Midbrain (tissue), 1 donor: ENCODE measurements at places on chromosomes 16 and 17.

DNA sequence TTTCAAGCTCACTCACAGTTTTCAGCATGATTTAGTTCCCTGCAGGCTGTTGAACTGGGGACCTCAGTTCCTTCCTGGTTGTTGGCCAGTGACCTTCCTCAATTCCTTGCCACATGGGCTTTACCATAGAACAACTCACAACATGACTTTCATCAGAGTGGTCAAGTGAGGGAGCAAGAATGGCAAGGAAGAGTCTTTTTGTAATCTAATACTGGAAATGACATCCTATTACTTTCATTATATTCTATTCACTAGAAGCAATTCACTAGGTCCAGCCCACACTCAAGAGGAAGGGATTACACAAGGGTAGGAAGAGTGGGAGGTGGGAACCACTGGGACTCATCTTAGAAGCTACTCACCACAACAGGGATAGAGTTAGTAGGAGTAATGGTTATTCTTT is 57.6 kb downstream of the SYT17 start:
- no peak for DNase-seq

- peak; percentile 48 for DNase-seq
These were observed 975 bp downstream of the CFAP20 start for GRCh38 chr16:58128181-58128631.

- no peak for DNase-seq
These were observed 17.8 kb downstream of the NAGPA start for GRCh38 chr16:5015887-5016286.

GRCh38 chr17:32627239-32627996 is 140.6 kb downstream of the CDK5R1 start:
- peak; percentile 77 for DNase-seq

GRCh38 chr16:10391339-10391738 is 5.5 kb downstream of the ATF7IP2 start:
- no peak for DNase-seq

- peak; percentile 31 for DNase-seq
These were observed 138.2 kb upstream of the COX10 start for GRCh38 chr17:13931111-13931526.

DNA sequence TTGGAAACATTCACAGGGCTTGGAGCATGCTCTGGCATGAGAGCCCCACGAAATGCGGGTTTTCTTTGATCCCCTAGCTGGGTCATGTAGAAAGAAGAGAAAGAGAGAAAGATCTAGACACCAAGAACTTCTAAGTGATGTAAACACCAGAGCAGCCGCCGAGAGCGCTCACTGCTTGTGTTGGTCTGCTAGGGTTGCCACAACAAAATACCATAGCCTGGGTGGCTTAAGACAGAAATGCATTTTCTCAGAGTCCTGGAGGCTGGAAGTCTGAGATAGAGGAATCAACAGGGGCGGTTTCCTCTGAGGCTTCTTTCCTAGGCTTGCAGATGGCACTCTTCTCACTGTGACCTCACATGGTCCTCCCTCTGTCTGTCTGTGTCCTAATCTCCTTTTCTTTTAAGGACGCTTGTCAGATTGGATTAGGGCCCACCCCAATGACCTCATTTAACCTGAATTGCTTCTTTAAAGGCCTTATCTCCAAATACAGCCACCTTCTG is 139.5 kb downstream of the CYLD start:
- no peak for DNase-seq

GRCh38 chr17:29659155-29659554 is 36.4 kb upstream of the CORO6 start:
- no peak for DNase-seq

DNA sequence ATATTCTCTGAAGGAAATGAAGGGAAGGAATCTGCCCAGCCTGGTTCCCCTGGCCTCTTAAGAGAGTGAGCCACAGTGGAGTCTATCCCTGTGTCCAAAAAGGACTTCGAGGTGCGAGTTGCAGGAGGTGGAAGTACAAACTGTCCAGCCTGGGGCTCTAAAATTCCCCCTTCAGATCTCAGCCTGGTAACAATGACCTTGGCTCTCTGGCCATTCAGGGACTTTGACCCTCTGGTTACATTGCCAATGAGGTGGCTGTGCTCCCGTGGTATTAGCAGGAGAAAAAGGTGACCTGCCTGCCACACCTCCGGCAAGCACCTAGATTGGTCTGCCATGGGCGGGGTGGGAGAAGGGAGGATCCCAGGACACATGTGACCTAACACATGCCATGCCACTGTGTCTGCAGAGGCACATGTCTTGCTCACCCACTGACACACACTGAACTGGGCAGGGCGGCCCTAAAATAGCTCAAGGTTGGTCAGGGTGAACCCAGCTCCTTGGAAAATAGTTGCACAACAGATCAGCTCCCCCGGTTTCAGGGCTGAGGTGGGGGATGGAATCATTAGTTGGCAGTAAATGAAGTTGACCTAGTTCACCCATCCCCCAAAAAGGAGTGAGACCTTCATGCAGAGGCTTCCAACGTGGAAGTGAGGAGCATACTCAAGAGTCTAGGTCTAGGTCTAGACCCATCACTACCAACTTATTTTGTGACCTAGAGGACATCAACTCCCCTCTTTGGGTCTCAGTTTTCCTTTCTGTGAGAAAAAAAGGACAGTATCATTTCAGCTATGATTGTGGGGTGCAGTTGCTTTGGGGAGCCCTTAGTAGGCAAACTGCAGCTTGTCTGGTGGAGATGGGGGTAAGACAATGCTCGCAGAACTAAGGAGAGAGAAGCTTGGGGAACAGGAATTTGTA is 2.2 kb downstream of the NR1D1 start:
- no peak for DNase-seq

DNA sequence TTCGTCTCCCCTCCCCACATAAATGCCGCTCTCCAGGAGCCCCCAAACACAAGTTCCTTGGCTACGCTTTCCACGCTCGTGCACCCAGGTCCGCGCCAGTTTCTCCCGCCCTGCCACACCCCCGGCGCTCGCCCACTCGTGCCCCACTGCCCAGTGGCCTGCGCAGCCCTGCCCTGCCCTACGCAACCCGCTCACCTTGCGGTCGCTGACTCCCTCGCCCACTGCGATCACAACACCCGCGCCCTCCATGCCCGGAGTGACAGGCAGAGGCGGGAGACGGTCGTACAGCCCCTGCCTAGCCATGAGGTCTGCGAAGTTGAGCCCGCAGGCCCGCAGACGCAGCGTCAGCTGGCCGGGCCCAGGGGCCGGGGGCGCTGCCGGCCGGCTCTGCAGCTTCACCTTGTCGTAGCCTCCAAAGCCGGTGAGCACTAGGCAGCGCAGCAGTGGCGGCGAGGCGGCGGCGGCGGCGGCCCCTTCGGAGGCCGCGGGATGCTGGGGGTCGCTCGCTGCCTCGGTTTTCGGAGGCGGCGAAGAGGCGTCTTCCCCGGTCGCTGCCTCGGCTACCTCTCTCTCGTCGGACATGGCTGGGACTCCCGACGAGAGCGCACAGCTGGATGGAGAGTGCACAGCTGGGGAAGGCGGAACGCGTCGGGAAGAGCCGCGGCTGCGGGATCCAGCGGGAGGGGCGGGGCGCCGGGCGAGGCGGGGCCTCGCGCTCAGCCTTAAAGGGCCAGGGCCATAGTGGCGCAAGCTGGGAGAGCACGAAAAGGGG is at the start of gene VAT1:
TSS of gene VAT1 (minus strand) at position 645 of the 772 bp plus-strand sequence. CDS start at position 582, 63 bp downstream.
- DNase-seq: peak; percentile 69

DNA sequence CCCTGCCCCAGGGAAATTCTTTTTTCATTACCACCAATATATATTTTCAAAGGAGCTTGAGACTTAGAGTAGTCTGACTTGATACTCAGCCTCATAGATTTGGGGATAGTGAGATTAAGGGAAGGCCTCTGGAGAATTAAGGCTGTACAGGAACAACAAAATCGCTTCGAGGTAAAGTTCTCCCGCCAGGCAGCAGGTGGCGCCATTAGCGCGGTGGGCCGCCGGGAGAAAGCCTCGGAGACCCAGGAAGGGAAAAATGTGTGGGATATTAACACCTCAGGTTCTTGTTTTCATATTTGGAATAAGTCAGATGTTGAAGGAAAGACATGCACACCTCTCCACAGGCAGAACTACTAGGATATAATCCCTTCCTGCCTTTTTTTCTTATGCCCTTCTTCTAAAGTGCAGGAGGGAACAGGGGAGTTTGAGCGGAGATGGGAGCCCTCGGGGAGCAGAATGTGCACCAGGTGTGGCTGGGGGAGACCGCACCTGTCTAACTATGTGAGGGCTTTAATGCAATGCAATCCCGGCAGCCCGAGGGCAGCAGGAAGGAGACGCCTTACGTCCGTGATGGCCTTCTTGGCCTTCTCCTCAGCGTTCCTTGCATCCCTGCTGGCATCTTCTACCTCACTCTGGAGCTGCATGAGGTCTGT is 25.9 kb downstream of the MYH3 start:
- DNase-seq: peak; percentile 4

DNA sequence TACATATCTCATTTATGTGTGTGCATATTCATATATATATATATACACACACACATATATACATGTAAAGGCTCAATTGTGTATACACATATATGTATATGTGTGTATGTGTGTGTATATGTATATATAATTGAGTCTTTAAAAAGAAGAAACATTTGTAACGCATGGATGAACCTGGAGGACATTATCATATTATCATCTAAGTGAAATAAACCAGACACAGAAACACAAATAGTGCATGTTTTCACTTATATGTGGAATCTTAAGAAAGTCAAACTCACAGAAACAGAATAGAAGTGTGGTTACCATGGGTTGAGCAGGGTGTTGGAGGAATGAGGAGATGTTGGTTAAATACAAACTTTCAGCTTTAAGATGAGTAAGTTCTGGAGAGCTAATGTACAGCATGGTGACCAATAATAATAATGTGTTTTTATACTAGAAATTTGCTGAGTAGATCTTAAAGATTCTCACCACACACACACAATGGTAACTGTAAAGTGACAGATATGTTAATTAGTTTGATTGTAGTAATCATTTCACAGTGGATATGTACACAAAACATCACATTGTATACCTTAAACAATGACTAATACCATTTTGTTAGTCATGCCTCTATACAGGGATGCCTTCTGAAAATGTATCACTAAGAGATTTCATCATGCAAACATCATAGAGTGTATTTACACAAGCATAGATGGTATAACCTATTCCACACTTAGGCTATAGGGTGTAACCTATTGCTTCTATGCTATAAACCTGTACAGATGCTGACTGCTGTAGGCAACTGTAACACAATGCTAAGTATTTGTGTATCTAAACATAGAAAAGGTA is 132.6 kb upstream of the CACNG5 start:
- no peak for DNase-seq

GRCh38 chr16:86946396-86946795 is 368.0 kb downstream of the FOXL1 start:
- no peak for DNase-seq

GRCh38 chr17:17877529-17878358 is 41.0 kb upstream of the SREBF1 start:
- DNase-seq: peak; percentile 48

DNA sequence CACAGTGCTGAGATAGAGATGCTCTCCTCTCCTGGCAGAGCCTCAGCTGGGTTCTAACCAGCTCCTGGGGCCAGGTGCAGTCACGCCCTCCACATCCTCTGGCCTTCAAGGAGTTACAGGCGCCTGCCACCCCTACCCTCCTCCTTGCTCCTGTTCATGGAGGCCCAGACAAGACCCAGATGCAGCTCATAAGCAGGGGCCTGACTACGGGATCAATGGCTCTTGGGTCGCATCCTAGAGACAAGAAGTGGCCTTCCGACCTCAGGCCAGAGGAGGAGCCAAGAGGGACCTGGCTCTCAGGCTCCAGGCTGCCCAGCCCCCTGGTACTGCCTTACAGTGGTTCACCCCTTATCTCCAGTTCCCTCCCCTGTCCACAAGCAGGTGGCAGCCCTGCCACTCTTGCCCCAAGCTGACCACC is 23.0 kb downstream of the ARHGAP27 start:
- no peak for DNase-seq

DNA sequence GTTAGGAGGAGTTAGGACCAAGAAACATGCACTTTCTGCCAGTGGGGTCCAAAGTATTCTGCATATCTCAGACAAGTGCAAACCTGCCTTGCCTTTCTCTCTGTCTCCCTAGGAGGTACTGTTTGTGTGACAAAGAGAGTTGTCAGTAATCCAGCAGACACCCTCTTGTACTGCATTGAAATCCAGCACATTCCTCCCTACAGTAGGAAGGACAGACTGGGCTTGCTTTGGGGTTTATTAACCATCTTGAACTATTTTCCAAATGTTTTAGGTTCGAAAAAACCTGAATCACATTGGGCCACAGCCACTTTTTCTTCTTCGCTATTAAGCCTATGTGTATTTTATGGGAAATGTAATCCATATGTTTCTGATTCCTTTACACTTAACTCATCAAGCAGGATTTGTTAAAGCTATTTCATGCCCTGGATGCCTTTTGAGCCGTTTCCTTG is 204.2 kb upstream of the KCNJ16 start:
- DNase-seq: no peak

DNA sequence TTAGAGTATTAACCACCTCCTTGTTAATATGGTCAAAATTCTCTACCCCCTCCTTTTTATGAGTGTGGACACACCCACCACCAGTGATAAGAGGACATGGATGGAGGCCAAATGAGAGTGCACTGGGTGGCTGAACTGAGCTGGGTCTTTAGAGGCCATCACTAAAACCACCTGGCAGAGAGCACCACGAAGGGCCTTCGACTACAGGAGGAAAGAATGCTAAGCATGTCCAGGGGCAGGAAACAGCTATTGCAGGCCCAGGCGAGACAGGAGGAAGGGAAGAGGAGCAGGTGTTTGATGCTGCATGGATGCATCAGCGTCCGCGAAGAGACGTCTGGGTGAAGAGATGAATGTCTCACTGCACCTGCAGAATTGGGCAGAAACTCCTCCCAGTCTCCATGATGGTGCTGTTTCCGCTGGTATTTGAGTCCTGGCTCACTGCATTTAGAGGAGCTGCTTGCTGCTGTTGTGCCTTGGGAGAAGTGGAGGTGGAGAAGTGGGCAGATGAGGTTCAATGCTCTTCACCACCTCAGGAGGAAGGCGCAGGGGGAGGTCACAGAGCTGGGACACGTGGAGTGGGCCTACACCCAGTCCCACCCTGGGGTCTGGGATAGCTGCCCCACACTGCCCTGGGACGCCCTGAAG is 33.2 kb downstream of the SPHK1 start:
- no peak for DNase-seq

DNA sequence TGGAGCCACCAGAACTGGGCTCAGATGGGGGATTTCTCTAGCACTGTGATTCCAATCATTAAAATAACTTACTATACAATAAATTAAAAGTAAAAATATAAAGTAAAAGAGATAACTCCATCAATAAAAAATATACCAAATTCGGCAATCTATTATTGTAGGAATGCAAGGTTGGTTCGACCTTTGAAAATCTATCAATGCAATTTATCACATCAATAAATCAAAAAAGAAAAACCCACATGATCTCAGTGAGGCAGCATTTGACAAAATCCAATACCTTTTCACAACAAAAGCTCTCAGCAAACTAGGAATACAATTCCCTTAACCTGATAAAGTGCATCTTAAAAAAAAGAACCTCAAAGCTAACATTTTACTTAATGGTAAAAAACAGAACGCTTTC is 17.0 kb downstream of the RAB40B start:
- no peak for DNase-seq

GRCh38 chr17:39926588-39927100 is 757 bp downstream of the ORMDL3 start:
- DNase-seq: no peak

DNA sequence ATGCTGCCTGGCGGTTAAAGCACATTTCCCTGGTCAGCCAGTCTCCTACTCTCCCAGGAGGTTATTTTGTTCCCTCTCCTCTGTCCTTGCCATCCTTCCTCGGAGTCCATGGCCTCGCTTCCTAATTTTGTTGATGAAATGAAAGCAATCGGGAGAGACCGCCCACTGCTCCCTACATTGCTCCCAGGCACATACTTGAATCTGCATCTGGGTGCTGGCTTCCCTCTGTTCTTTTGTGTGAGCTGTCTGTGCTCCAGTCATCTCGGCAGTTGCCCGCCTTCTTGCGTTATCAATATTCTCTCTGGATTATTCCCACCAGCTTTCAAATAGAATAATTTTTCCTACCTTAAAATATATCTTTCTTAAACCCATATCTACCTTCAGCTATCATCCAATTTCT is 11.1 kb downstream of the KRT23 start:
- DNase-seq: no peak
